ENCODE measurements at places on chromosomes 11 and 22.

GRCh38 chr11:30698425-30698824, 112.3 kb upstream of the MPPED2 start:
- DNase-seq, result no peak

GRCh38 chr22:16608931-16609330, 16.3 kb upstream of the CCT8L2 start:
- DNase-seq, result no peak

- no peak for DNase-seq
Observed at GRCh38 chr11:7657306-7658025, 15.8 kb downstream of the CYB5R2 start.

DNA sequence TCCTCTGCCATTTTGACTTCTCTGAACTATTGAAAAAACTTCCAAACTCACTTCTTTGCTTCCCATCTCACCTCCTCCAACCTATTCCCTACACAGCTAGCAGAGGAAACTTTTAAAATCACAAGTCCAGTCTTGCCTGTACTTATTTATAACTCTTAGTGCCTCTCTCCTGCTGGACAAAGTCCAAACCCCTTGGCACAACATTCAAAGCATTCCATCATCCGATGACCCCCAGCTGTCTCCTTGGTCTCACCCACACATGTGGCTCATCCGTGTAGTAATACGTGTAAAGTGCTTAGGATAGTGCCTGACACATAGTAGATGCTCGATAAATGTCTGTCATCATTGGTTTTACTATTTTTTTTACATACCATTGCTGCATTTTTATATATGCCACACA, 101.4 kb downstream of the PARVA start:
- no peak for DNase-seq

GRCh38 chr11:119704849-119705248, 24.2 kb downstream of the NECTIN1 start:
- no peak for DNase-seq

DNA sequence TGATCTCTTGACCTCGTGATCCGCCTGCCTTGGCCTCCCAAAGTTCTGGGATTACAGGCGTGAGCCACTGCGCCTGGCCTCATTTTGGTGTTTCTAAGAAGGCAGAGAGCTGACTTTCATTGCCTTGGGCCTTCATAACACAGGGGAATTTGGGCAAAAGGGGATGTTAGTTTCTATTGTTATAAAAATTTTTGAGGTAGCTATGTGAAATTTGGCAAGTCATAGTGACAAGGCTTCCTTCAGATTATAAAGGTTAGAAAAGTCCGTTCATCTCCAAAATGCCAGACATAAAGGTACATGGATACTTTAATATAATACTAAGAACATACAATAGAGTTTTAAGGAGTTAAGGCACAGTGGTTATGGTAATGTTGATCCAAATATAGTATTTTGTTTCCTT, 17.2 kb downstream of the LDHC start:
- no peak for DNase-seq

DNA sequence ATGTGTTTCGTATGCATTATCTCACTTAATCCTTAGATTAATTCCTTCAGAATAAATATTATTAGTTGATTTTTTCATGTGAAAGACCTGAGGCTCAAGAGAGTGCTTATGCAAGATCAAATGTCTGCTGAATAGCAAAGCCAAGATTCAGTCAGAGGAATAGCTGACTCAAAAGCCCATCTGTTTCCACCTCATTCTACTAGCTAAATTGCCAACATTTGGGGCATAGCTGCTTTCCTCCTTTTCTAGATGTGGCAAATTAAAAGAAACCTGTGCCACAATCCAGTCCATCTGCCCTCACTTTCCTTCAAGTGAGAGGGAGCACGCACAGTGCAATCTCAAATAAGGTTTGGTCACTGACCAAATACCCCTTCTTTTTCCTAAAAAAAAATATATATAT, 121.1 kb downstream of the PAX6 start:
- DNase-seq, result no peak

DNA sequence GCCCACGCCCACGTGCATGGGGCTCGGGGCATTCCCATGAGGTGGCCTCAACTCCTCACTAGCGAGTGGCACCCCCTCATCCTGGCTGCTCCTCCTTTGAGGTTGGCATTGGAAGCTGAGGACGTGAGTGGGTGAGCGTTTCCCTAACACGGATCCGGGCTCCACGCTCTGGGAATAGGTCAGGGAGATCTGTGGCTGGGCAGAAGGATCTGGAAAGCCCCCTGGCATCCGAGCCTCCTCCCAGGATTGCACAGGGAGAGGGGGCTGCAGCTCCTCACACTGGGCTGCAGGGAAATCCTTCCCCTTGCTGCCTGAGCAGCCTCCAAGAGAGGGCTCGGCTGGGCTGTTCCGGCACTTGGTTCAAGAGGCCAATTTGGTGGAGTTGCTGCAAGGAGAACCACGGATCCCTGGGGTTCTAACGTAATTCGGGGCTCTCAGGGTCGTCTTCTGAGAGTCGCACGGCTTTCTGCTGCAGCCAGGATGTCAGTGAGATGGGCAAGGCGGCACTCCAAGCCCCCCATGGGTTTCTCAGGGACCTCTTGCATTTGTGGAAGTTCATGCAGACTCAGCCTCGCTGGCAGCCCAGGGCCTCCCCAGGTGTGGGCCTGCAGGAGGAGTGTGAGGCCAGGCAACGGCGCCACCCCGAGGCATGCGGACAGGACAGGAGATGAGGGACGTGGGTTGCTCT, 1119.0 kb downstream of the BRD1 start:
- DNase-seq, result no peak

DNA sequence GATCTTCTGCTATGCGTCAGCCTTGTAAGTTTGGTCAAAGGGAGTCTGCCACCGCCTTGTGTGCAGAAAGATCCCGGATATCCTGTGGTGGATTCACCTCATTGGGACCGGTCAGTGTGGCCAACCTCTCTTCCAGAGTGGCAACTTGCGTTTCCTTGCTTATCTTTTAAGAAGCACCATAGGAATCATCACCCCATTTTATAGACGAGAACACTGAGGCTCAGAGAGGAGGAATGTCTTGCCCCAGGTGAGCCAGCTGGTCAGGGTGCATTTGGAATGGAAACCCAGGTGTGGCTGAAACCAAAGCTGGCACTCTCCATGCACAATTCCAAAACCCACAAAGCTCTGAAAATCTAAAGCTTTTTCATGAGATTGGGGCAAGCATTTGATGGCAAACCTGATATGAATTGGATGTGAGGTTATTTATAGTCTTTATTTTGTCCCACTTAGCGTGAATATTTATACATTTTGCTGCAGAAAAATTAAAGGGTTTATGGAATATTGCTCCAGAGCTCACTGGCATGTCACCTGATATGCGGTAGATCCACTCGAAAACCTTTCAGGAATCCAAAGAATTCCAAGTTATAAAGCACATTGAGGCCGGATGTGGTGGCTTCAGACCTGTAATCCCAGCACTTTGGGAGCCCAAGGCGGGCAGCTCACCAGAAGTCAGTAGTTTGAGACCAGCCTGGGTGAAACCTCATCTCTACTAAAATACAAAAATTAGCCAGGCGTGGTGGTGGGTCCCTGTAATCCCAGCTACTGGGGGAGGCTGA, 12.1 kb upstream of the EIF3D start:
- DNase-seq, result no peak

DNA sequence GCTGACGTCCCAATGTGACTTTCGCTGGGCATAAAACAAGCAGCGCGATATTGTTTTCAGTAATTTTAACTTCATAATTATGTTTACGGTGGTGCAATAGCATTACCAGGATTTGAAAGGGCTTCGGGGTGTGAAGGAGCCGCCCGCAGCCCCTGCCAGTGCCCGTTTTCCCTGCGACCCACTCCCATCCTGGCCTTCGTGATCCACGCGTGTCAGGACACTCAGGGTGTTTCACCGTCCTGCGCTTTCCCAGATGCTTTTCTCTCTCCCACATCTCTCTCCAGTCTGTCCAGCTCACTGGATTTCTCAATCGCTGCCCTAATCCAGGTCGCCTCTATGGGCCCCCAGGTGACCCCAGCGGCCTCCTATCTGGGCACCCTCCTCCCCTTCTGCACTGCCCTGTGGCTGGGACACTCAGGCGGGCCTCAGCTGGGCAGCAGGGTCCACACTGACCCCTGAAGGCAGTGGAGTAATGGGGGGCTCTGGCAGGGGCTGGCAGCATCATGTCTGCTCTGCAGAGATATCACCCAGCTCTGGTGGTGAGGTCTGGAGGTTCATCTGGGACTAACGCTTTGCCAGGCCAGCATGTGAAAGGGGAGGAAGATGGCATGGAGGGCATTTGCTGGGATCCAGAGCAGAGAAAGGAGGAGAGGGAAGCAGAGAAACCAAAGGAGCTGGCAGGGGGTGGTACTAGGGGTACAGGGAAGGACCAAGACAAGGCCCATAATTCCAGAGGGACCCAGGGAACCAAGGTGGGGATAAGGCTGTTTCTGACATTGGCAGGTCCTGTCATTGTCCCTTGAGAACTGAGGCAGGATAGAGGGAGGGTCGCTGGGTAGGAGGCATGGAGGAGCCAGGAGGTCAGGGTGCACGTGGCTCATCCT, 622.8 kb downstream of the BRD1 start:
- peak; percentile 78 for DNase-seq

- DNase-seq, result no peak
Observed at GRCh38 chr11:31788085-31788484, 23.0 kb downstream of the PAX6 start.

DNA sequence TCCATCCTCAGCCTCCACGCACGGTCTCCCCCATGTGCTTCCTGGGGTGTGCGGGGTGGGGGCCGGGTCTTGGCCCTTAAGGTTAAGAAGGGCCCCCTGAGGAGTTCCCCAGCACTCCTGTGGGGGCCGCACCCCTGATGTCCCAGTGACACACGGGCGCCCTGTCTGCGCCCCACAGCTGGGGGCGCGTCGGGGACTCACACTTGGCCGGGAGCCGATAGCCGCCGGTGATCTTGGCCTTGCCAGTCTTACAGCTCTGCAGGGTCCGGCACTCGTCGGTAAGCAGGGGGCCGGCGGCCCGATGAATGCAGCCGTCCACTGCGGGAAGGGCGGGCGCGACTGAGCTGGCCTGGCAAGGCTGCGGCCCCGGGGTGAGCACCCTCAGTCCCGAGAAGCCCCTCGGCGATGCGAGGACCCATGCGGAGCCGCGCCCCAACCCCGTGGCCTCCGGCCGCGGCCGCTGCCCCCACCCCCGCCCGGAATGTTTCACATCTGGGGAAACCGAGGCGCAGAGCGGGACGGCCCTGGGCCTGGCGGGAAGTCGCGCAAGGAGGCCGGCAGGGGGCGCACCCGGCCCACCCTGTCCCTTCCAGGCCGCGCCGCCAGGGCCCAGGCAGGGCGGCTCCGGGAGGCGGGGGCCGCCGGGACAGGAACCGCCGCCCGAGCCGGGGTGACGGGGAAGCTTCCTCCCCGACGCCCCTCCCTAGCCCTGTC, 13.9 kb downstream of the OTUB1 start:
- DNase-seq, result no peak

- DNase-seq, result no peak
Observed at GRCh38 chr11:84890676-84891075, 736.5 kb downstream of the DLG2 start.

DNA sequence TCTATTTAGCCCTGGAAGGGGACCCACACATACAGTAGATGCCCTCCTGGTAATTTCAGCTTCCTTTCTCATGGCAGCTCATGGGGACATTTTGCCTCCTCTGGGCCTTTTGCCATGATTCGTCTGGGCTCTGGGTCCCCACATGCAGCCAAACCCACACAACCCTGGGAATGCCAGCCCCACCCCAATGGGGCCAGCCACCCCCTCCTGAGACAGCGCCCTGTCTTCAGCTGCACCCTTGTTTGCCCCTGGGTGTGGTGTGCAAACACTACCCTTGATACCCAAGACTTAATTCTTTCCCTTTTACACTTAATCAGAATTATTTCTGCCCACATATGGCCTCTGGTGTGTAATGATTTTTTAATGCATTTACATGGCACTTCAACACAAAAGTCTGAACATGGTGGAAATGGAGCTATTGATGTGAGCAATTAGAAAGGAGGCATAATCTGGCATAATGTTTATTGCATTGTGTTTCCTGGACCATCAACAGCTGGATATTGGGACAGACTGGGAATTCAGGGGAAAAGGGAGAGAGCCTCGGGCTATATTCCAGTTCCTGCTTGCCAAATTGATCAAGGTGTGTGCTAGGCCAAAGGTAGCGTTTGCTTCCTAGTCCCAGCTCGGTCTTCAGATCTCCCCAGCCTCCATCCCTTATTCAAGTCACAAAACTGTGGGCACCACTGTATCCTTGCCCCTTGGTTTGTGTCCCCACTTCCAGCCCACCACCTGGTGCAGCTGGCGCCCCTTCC, 85.0 kb upstream of the ANO1 start:
- DNase-seq, result no peak

GRCh38 chr11:120013325-120014250, 124.3 kb downstream of the TRIM29 start:
- DNase-seq, result no peak

GRCh38 chr11:68677432-68677831, 6.9 kb upstream of the GAL start:
- DNase-seq, result peak; percentile 80

DNA sequence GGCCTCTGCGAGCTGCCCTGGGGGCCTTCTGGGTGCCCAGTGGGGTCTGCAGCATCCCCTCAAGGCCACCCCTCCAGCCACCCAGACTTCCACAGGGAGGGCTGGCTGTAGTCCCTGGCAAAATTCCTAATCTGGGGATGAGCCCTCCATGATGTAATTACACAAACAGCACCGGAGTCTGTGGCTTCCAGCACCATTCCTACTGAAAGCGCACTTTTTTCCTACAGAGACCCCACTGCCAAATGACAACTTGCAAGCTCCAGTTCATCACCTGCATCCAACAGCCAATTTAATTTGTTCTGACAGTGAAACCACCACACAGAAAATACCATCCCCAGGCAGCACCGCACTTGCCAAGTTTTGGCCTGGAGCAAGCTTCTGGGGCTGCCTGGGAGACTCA, 70.4 kb downstream of the TRMU start:
- no peak for DNase-seq

DNA sequence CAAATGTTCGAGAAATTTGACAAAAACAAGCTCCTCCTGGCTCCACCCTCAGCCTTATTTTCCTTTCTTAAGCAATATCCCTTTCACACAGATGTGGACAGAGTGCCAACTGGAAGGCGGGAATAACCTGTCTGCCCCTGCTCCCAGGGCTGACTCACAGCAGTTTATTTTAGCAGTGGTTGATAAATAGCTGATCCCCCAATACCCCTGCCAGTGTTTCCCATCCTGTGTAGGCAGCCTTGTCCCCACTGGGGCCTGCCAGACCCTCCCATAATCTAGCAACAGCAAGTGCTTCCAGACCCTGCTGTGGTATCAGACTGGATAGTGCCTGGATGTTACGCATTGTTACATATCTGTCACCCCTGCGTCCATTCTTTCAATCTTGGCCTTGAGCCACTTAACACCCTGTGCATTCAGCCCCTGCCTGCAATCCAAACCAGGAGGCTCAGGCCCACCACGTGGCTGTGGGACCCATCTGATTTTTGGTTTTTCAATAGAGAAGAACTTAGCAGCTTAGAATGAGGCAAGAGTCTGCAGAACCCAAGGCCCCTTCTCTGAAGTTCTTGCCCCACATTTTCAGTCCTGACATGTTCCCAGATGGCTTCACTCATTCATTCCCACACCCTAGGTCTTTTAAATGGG, 53.7 kb downstream of the PARVA start:
- no peak for DNase-seq
